NCI-H1417 treated with DMSO at 0.1 percent for 48 hours (cell line): ENCODE measurements at places on chromosomes 1 and 21.

GRCh38 chr1:38151399-38151798 is 104.8 kb upstream of the POU3F1 start:
- DNase-seq = no peak

DNA sequence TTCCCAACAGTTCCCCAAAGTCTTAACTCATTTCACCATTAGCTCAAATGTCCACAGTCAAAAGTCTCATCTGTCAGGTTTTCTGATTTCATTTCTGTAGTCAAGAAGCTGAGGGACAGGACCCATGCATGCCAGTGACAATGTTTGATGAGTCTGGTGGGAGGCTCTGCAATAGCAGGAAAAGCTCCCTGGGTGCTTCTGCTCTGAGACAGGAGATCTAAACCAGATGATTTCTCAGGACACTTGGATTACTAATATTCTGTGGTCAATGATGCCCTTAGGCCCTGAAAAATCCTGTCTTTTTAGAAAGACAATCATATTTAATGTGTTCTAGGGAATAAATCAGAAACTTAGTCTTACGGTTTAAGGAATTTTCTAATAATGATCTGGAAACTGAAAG is 56.4 kb downstream of the PCBP3 start:
- no peak for DNase-seq

- no peak for DNase-seq
These were observed 31.3 kb downstream of the CCN1 start for GRCh38 chr1:85611856-85612255.

DNA sequence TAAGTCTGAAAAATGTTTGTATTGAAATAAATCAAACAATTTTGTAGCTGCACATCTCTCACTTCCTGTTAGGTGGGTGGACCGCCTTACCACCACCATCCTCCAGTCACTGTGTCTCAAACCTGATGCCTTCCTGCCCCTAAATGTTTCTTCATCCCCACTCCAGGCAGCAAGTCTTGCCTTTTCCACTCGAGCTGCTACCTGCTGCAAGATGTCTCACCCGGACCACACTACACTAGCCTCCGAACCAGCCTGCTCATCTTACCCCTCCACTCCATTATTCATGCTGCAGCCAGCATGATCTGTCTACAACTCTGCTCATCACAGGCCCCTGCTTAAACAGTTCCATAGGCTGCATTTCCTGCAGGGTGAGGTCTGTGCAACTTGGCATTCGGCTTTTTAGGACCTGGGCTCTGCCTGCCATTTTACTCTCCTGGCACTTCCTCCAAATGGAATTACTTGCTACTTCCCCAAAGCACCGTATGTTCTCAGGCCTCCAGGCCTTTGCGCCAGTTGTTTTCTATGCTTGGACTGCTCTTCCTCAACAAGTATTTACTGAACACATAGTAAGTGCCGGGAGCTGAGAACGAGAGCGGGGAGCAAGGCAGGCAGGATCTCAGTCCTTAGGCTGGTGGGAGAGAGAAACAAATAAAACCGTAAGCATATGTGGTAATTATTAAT is 5.2 kb upstream of the SF3A3 start:
- no peak for DNase-seq

DNA sequence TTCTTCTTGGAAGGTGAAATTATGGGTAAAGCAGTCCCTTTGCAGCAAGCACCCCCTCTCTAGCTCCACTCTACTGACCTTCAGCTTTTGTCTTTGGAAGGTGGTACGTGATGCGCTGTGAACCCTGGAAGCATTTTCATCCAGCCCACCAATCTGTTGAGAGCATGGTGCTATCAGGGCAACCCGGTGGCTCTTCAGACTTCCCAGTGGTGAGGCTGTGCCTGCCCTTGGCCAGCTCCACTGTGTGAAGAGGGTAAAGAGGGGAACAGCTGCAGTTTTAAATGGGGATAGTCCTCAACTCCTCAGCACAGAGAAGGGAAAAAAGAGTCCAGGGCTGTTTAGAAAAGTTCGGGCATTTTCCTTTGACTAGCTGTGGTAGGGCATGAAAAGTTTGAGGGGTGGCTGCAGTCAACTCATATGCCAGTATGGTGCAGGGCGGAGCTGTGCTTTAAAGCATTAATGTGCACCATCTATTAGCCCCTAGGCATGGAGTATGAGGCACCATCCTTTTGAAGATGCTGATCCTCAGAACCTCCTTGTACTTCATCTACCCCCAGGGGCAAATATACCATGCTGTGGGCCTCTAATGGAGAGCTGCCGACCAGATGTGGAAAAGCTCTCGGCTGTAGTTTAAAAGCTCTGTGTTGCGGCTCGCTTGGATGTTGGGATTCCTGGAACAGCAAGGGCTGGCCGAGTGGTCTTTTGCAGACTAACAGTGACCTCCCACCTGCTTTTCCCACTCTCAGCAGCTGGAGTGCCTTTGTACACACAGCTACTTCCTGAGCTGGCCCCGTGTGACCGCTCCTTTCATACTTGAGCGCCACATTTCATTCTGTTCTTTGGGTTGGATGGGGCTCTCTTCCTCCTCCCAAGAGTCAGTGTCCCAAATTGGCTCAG is 123.0 kb downstream of the PEX14 start:
- DNase-seq = no peak

DNA sequence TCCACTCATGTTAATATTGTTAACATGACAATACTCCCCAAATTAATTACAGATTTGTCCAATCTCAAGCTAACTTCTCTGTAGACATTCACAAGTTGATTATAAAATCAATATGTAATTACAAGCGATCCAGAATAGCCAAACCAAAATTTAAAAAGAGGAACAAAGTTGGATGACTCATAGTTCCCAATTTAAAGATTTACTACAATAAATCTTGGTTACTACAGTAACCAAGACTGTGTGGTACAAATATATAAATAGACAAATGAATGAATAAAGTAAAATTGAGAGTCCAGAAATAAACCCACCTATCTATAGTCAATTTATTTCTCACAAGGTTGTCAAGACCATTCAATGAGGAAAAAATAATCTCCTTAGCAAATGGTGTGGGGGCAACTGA is 7.1 kb upstream of the KRTAP10-4 start:
- no peak for DNase-seq

DNA sequence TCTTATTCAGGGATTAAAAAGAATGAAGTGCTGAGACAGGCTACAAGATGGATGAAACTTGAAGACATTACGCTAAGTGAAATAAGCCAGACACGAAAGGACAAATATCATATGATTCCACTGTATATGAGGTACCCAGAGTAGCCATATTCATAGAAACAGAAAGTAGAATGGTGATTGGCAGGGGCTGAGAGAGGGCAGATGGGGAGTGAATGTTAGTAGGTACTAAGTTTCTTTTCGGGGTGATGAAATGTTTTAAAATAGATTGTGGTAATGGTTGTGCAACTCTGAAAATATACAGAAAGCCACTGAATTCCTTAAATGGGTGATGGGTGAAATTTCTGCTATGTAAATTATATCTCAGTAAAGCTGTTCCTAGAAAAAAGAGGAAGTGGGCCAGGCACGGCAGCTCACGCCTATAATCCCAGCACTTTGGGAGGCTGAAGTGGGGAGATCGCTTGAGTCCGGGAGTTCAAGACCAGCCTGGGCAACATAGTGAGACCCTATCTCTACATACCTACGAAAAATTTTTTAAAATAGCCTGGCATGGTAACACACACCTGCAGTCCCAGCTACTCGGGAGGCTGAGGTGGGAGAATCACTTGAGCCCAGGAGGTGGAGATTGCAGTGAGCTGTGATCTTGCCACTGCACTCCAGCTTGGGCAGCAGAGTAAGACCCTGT is 15.9 kb downstream of the SLC27A3 start:
- no peak for DNase-seq

- DNase-seq = no peak
These were observed 32.2 kb downstream of the SIPA1L2 start for GRCh38 chr1:232597721-232598120.

DNA sequence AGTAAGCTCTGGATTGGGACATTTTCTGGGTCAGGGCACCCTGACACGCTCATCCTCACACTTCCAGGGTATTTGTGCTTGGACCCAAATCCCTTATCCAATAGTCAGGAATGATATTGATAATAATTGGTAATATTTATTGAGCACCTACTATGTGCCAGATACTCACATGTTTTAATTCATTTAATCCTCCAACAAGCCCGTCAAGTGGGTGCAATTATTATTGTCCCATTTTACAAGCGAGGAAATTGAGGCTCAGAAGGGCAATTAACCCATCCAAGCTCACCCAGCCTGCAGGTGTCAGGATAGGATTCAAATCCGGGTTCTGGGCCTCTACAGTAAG is 11.4 kb upstream of the PADI3 start:
- no peak for DNase-seq

GRCh38 chr1:3348196-3348865 is 106.1 kb upstream of the ARHGEF16 start:
- no peak for DNase-seq

DNA sequence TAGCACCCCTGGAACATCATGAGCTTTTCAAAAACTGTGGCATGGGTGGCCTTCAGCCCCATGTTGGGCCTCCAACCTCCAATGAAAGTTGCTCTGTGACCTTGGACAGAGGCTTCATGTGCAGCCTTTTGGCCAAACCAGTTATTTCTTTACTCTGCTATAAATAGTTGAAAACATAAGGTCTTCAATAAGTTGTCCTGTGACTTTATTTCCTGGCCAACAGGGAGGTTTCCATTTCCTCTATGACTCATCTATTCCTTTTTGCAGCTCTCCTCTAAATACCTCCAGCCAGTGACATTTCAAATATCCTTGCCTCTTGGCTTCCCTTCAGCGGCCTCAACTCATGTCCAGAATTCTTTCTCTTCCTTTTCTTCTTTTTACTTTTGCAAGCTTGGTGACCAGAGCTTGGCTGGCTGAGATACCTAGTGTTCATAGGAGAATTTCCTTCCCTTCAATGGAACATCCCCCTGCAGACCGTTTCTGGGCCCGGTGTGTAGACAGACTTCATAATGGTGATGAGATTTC is 22.7 kb upstream of the TRIM67 start:
- no peak for DNase-seq

GRCh38 chr21:39463308-39463707 is 11.5 kb downstream of the SH3BGR start:
- DNase-seq = no peak

GRCh38 chr1:8015036-8015808 is 10.9 kb downstream of the ERRFI1 start:
- no peak for DNase-seq

- no peak for DNase-seq
These were observed 21.4 kb upstream of the LAPTM5 start for GRCh38 chr1:30778979-30779293.

GRCh38 chr1:43930168-43930948 is 3.2 kb upstream of the ARTN start:
- no peak for DNase-seq

DNA sequence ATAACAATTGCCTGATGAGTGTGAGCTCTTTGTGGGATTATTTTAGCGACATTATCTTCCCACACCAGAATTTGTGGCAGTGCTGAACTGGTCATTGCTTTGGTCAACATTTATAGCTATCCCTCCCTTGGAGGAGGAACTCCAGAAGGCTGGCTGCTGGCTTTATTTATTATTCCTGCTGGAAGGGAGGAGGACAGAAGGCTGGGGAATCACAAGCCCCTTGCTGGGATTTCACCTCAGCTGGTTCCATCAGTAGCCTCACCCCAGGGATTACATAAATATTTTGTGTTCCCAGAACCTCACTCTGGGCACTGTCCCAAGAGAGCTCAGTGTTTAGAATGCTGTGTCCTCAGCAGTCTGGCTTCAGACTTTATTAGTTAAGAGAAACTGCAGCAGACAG is 102.8 kb upstream of the C1orf21 start:
- DNase-seq = no peak

DNA sequence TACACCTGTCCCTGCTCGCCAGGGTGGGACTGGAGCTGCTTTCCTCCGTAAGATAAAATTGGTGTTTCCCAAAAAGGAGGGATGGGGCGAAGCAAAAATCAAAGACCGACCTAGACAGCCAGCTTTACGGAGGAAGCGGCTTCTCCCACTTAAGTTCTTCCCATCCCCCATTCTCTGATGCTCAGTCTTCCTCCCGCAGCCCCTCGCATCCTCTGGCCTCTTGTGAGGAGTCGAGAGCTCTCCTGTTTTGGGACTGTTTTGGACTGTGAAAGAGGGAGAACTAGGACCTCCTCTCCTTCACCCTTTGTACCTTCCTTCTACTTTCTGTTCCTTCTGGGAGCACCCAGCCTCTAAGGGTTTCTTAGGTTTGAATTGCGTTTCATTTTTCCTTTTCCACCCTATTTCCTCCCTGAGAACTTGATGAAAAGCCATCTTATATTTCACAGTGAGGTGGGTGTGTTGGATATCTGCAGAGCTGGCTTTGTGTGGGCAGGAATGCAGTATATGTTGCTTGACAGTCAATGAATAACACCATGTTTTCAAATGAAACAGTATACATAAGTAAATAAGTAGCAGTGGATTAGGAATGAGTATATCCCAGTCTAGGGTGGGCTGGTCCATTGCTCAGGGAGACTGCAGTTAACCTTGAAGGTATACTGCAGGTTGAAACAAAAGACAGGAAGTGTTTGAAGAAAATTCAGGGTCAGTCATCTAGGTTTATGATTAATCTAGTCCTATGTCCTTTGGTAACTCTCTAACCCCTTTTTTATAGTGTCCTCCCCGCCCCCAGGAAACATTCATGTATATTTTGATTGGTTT is 848 bp downstream of the CTTNBP2NL start:
- DNase-seq = no peak

DNA sequence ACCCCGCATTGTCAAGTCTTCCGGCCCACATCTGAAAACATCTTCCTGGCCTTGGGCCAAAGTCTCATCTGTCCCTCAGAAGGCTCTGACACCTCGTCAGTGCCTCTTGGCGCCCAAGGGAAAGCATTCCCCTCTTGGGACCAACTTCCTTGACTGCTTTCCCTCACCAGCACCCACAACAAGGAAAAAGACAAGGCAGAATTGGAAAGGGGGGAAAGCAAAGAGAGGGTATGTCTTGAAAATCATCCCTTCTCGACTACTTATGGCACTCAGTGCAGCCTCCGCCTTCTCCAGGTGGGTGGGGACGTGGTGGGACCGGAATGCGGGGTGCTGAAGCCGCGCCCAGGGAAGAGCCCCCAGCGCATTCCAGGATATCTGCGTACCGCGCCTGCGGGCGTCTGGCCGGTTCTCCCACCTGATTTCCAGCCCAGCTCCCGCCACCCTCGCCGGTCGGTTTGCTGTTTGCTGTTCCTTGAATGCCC is 554 bp upstream of the SLC39A1 start:
- no peak for DNase-seq
